Hematopoietic multipotent progenitor cell treated with erythropoietin and hydrocortisone succinate and interleukin-3 and kit ligand, for 8 days (in vitro differentiated cells): ENCODE measurements at places on chromosomes 3 and 15.

- no peak for DNase-seq
Observed at GRCh38 chr3:197337656-197338055, 39.2 kb upstream of the DLG1 start.

GRCh38 chr15:46879032-46879770, 838.1 kb upstream of the SEMA6D start:
- no peak for DNase-seq

- peak; percentile 9 for DNase-seq
Observed at GRCh38 chr3:10744098-10744465, 71.9 kb upstream of the SLC6A11 start.

GRCh38 chr3:34212175-34212574, 413.7 kb downstream of the PDCD6IP start:
- no peak for DNase-seq

DNA sequence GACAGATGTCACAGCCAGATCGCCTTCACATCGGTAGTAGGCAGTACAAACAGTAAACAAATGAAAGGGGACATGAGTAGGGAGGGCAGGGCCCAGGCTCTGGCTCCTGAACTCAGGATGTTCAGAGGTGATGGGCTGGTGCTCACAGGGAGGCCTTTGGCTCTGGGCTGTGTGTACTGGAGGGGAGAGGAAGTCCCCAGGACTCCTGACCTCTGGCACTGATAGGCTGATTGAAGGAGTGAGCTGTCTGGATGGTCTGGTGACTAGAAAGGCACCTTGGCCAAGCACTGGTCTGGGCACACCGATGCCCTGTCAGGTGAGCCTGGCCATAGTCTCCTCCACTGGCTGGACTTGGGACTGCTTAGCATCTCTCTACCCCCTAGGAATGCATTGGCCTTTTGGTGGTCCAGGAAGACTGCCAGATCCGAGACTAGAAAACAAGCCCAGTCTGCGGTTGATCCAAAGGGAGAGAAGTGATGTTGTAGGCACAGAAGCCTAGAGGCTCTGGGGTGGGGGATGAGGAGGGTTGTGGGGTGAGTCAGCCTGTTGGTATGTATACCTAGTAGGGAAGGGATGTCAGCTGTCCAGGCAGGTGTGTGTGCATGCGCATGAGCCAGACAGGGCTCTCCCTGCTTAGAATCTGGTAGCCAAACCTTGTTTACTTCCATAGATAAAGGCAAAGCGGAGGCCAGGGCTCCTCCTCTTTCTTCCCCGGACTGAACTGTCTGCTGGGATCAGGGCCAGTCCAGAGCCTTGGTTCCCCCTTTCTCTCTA, 1.9 kb downstream of the SPINT1 start:
- DNase-seq = no peak

GRCh38 chr3:61814674-61815073, 253.3 kb downstream of the PTPRG start:
- DNase-seq = no peak

GRCh38 chr3:18124501-18124900, 300.6 kb downstream of the SATB1 start:
- no peak for DNase-seq

GRCh38 chr3:101141135-101141534, 147.9 kb upstream of the ABI3BP start:
- DNase-seq = no peak

- DNase-seq = no peak
Observed at GRCh38 chr3:131586277-131586676, 83.5 kb upstream of the MRPL3 start.

GRCh38 chr3:20376665-20377217, 190.7 kb upstream of the SGO1 start:
- no peak for DNase-seq

GRCh38 chr15:59993950-59994401, 10.1 kb upstream of the FOXB1 start:
- no peak for DNase-seq

DNA sequence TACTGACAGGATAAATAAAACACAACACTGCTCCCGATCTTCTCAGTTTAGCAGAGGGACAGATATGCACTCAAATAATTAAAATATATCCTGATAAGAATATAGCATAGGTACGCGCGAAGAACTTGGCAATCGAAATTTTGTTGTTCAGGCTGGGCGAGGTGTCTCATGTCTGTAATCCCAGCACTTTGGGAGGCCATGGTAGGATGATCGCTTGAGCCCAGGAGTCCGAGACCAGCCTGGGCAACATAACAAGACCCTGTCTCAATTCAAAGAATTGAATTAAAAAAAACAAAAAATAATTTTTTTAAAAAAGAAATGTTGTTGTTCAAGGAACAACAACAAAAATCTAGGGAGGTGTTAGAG, 7.6 kb downstream of the B2M start:
- DNase-seq = no peak

- DNase-seq = no peak
Observed at GRCh38 chr15:39976291-39977274, 42.7 kb downstream of the EIF2AK4 start.

GRCh38 chr3:43155464-43156121, 49.7 kb upstream of the POMGNT2 start:
- peak; percentile 21 for DNase-seq

DNA sequence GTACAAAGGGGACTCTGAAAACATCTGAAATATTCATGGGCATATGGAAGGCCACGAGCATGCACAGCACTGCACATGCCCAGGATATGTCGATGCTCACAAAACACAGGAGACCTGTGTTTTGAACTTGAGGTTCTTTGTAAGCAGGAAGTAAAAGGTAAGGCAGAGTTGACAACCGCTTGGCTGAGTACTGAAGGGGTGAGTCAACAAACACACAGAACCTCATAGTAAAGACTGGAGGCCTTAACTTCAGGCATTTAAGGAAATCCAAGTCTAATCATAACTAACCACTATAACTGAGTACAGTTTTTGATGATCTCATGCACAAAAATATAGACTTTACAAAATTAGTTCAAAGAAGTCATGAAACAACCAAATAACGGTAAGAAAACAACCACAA, 80.6 kb downstream of the MYO9A start:
- DNase-seq = no peak

DNA sequence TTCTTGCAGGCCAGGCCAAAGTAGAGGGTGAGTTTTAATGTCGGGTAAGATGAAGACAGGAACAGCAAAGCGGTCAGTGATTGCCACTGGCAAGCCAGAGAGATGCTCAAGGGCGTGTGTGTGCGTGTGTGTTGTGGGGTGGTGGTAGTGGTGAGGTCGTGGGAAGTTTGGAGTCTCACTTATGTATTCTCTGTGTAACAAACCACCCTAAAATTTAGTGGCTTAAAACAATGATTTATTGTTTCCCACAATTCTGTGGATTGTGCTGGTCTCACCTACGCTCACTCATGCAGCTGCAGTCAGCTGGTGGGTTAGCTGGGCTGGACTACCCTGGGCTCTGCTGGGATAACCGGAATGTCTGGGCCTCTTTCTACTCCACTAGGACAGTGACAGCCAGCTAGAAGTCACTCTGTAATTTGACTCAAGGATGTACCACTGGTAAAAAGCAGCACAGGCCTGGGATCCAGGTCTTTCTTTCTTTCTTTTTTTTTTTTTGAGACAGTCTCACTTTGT, 50.9 kb upstream of the BHLHE40 start:
- DNase-seq = no peak

- no peak for DNase-seq
Observed at GRCh38 chr15:91872356-91873137, 19.0 kb downstream of the SLCO3A1 start.

GRCh38 chr3:30455840-30456239, 150.6 kb upstream of the TGFBR2 start:
- DNase-seq = no peak

DNA sequence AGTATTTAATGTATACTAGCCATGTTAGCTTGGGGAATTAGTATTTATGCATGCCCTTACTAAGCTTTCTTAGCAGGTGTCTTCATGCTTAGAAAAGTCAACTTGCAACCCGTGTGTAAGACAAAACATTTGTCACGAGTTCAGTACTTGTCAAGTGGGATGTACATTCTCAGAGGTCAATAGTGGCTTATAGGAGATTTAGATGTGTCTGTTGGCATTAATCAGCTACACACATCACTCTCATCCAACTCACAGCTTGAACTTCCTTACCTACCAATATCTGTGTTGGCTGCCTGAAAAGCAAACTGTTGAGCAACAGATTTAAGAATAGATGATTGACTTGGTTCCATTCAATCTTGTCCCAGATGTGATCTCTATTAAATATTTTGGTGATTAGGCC, 109.5 kb downstream of the ROBO2 start:
- DNase-seq = no peak

DNA sequence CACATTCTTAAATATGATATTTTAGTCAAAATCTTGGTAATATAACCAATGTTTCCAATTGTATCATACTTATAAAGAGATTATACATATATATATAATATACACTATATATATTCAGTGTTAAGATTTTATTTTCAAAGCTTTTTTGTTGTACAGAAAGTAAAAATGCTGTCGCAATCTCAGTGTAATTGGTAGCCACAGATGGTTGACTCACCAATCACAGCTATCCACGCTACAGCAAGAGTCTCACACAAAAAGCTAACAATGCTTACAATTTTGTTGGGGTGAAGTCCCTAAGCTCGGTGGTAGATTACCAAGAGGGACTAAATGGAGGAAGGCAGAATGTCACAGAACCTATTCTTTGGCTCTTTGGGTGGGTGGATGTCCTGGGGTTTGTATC, 16.9 kb upstream of the CFAP161 start:
- DNase-seq = no peak

DNA sequence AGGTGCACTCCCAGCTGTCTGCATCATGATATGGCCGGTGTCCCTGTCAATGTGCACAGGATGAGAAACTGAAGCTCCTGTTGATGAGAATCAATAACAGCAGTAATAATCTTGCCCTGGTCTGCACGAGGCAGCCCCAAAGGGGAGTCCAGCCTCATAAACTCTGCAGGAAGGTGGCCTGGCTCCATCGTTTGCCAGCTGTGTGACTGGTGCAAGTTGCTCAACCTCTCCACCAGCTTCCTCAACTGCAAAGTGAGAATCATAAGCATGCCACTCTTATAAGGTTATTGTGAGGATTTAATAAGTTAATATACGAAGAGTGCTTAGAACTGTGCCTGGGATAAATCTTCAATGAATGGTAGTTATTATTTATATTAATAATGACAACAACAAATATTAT, 203.4 kb upstream of the HES1 start:
- DNase-seq = no peak

- no peak for DNase-seq
Observed at GRCh38 chr3:73228437-73228836, 167.0 kb downstream of the EBLN2 start.

GRCh38 chr3:102158080-102158740, 276.6 kb upstream of the ZPLD1 start:
- DNase-seq = no peak

- peak; percentile 7 for DNase-seq
Observed at GRCh38 chr3:12187448-12188327, 29.0 kb upstream of the TIMP4 start.

GRCh38 chr3:73409138-73409763, 215.5 kb downstream of the PDZRN3 start:
- no peak for DNase-seq

- no peak for DNase-seq
Observed at GRCh38 chr15:59998305-59998949, 5.7 kb upstream of the FOXB1 start.

DNA sequence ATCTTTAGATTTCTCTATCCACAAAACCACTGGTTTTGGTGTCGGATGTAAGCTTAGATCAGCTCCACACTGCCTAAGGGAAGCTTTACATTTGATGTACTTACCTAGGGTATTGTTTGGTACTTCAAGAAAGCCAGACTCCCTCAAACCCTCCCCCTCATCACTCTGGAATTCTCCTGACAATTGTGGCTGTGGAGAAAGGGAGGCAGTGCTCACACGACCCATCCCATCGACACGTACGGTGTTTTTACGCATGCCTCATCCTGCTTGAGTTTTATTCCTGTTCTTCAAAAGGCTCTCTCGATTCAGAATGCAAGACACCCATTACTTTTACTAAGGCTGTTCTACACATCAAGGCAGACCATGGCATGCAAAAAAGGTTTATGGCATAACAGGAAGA, 67.3 kb upstream of the ONECUT1 start:
- no peak for DNase-seq

DNA sequence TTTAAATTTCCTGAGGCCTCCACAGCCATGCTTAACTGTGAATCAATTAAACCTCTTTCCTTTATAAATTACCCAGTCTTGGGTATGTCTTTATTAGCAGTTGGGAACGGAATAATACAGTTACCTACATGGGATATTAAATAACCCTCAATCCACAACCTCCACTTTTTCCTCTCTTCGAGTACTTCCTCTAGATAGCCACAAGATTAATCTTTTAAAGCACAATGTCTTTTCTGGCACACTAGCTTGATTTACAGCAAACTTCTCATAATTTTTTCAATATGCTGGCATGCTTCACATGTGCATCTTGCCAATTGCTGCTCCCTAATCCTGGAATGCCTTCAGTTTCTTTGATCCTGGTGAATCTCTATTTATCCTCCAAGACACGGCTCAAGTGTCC, 92.2 kb downstream of the P2RY1 start:
- DNase-seq = no peak

DNA sequence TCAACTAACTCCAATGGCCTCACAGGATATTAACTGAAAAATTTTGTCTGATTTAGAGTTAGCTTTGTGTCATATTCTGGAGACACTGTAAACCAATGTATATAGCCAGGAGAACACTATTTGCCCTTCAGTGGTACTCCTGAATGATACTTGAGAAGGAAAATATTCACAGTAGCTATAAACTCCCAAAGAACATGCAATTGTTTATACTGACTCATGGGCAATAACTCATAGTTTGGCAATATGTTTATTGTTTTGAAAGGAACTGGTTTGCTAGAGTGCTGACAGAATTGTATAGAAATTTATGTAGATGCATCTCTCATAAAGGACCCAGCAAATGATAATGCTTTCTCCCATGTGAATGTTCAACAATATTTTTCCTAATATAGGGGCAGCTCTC, 537.6 kb downstream of the PLOD2 start:
- DNase-seq = no peak

- no peak for DNase-seq
Observed at GRCh38 chr3:195249057-195249770, 21.7 kb downstream of the XXYLT1 start.

- no peak for DNase-seq
Observed at GRCh38 chr15:33494306-33494705, 183.5 kb downstream of the RYR3 start.

- peak; percentile 98 for DNase-seq
Observed at GRCh38 chr15:101167753-101168462, 83.9 kb downstream of the CHSY1 start.
